ENCODE measurements at places on chromosomes 13 and 19.

DNA sequence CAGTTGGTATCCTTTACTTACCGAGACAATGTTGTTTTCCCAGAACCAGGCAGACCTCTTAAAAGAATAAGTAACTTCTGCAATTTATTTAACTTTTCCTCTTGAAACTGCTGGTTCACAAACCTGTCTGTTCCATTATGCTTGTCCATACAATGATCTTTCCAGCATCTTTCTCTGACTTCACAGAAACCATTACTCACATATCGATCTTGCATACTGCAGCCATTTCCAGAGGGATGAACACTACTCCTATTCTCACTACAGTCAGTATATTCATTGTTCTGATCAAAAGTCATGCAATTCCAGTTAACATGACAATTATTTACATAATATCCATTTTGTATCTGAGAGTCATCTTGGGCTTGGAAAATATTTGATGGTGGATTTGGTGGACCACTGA lies 2.8 kb downstream of the N4BP2L2 start:
- no peak for DNase-seq

DNA sequence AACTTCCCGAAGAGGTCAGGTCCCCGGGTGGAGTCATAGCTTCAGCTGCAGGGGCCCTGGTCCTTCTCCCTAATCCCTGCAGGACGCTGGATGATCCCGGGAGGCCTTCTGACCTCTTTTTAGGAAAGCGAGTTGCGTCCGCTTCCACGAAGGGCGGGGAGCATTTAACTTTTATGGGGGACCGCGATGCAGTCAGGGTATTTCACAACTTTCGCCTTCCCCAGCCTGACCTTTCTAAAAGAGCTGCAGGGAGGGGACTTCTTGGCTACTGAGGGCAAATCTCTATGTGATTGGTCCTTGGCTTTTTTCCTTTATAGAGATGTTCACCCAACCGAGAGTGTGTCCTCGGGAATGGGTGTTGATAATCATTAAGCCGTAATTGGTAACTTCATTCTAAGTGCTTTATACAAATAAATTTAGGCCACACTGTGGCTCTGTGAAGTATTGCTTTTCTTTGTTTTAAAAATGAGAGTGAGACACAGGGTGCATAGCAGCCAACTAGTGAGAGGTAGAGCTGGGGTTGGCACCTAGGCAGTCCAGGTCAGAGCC lies 778 bp downstream of the ZNF230 start:
- no peak for DNase-seq

- DNase-seq = no peak
Observed at GRCh38 chr19:45887200-45887710, 1.3 kb upstream of the IRF2BP1 start.

GRCh38 chr19:56356944-56357343 lies 36.4 kb downstream of the ZNF582 start:
- DNase-seq = no peak

DNA sequence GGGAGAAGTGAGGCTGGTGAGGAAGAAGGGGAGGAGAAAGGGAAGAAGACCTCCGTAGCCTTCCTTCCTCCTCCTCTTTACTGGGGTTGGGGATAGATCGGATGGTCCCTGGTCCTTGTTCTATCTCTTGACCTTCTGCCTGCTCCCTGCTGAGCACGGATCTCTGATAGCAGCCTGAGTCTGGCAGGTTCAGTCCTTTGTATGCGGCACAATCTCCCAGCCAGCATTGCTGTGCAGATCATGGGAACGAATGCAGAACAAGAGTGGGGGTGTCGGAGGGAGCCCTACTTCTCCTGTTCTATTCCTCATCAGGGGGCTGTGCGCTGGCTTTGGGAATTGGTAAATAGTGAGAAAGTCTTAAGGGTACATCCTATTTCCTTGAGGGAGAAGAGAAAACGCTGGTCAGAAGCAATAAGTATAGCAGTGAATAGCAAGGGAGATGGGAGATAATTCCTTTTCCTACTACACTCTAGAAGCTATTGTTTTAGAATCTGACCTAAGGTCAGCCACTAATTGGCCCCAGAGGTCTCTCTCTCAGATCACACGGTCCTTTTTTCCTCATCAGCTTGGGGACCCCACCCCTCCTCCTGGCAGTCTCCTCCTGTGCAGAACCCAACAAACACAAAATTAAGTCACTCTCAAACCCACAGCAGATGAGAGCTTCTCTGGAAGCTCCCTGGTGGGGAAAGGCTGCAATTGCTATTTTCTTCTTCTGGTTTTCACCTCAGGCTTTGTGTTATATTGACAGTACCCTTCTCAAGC lies 41.0 kb downstream of the KL start:
- DNase-seq = no peak

GRCh38 chr19:48274173-48274572 lies 4.3 kb downstream of the ZNF114 start:
- no peak for DNase-seq

- DNase-seq = peak; percentile 10
Observed at GRCh38 chr19:55703790-55704215, 28.8 kb downstream of the EPN1 start.

All from NCI-H1048 (cell line).